T-helper 2 cell (primary cell): ENCODE measurements at places on chromosomes 1 and 21.

GRCh38 chr1:230464671-230465070 lies 38.5 kb upstream of the PGBD5 start:
- no peak for DNase-seq

DNA sequence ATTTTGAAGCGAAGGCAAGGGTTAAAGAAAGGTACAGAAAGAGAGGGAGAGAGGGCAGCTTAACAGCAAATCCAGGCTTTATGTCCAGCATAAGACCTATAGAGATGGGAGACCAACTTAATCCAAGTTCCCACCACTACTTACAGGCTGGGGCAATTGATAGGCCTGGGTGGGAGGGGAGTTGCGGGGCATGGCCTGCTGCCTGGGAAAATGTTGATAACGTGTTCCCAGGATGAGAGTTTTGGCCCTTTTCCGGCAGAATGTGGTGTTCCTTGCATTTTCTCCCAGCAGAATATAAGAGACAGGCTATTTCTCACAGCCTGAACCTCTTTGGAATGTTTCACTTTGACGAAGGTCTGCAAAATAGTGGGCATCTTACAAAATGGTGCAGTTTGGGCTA lies 34.9 kb upstream of the PLA2G5 start:
- no peak for DNase-seq

DNA sequence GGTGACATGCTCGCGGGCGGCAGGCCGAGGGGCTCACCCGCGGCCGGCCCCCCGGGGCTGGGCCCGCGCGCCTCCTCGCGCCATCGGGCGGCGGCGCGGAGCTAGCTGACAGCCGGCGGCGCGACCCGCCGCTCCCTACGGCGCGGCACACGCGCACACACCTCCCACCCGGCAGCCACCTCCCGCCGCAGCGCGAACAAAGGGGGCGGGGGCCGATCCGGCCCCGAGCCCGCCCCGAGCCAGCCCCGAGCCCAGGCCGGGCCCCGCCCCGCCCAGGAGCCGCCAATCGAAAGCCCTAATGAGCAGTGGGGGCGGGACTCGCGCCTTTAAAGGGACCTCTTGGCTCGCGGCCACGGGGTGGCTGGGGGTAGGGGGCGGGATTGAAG lies at the start of gene KIF21B:
TSS of gene KIF21B (minus strand) at position 198 of the 386 bp plus-strand sequence. CDS start 331 bp downstream, outside the sequence.
- DNase-seq = peak; percentile 87

DNA sequence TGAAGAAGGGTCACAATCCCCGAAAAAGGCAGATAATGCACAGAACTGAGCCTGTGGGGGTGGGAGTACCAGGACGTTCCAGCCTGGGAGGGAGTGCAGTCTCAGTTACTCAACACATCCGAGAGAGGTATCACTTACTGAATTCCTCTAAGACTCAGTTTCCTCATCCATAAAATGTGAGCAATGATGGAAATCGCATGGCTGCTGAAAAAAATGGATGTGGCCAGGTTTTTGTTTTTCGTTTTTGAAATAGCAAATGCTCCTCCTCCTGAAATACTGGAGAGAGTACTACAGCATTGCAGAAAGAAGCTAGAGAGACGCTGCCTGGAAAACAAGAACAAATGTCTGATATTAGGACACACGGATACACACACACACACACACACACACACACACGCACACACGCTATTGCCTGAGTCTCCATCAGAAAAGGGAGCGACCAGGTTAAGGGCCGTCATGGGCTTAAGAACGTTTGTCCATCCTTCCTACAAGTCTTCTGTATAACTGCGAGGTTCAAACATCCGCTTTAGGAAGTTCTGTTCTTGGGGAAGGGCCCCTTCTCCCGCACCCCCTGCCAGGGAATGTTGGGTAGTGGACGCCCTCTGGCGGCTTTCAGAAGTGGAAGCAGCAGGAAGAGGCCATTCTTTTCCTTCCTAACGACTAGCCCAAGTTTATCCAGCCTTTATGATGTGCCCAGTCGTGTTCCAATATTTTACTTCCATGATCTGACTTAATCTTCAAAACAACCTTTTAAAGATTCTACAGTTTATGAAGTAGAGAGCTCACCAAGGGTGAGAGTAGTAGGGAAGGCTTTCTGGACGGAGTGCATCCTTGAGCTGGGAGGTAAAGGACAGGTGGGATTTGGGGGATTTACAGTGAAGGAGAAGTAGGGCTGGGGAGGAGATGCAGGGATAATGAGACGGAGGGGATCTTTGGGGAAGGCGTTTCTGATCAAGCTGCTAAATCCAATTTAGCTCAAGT lies 699 bp upstream of the NES start:
- DNase-seq = no peak

DNA sequence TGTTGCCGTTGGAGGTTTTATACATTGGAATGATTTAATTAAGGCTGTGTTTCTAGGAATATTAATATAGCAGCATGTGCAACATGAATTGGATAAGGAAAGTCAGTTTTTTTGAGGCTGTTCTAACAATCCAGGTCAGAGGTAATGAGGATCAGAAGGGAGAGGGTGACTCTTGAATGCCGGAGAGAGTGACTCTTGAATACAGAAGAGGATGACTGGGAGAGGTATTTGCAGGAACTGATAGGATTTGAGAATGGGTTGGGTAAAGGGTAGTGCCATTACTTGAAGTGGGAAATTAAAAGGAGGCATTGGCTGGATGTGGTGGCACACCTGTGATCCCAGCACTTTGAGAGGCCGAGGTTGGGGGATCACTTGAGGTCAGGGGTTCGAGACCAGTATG lies 55.6 kb upstream of the MACF1 start:
- DNase-seq = no peak

DNA sequence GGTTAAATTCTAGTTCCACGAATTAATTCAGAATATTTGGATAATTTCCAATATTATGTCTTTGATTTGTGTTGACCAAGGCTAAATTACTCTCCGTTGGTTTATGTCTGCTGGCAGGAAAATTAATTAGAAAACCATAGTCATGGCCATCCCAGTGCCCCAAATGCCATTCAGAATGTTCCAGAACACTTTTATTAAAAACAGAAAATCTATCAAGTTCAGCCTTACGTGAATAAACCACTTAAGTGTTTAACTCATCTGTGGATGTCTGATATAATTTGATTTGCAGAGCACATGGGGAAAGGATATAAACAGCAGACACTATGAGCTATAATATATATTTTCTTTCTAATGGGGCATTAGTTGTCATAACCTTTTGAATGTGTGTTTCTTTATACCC lies 480.7 kb downstream of the MRPL39 start:
- no peak for DNase-seq

DNA sequence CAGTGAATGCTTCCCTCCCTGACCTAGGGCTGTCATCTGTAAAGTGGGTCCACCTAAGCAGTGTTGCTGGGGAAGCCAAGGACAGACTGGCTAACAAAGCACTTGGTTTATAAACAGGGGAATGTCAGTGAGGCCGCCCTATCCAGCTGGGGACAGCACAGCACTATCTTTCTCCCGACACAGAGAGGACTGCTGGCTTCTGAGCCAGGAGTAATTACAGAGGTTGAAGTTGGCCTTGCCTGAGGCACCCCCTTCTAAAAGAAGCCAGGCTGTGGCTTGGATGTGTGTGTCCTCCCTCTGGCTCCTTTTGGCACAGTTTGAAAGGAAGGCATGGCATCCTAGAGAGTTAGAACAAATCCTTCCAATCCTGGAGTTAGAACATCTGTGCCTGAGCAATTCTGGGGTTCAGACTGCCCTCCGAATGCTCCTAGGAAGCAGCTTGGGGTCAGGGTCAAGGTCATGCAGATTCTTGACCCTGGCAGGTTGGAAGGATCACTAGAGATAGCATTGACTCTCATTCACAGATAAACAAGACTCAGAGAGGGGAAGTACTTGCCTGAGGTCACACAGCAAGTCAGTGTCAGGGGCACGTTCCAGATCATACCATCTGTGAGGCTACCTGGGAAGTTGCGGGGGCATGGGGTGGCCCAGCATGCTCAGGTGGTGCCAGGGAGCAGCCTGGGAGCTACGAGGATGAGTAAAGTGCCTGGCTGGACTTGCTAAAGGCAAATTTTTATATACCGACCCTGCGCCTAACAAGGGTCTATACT lies 1.3 kb upstream of the LDLRAP1 start:
- no peak for DNase-seq

DNA sequence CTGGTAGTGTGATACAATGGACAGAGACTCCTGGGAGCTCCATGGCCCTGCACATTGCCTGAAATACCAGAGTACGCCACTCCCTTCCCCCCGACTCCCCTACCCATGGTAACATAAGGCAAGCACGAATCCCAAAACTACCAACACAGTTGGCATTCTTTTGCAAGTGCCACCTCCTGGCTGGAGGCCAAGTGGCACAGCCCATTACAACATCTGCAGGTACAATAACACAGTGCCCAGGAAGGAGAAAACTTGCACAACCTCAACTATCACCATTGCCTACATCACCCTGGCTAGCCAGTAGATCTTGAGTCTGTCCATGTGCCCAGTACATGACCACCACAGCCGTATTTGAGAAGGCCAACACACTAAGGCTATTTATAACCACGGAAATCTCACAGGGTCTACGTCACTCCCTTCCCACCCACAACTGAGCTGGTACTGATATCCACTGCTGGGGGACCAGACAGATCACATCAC lies 11.7 kb downstream of the ADAMTS1 start:
- DNase-seq = no peak

- no peak for DNase-seq
Measured at GRCh38 chr1:59359325-59359724, 62.4 kb downstream of the FGGY start.

DNA sequence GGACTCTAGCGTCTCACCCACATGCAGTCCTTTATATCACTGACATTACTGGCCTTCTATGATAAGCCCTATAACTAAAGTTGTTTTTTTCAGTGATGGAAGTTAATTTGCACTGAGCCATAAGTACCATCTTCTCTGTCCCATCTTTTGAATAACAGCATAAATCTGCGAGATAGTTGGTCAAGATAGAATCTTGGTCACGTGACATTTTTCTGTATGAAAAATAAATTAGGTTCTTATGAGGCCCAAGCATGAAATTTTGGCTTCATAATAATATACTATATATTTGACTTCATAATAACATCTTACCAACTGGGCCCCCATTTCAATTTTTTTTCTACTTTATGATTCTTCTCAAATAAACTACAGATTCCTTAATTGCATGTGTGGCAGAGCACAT lies 285.5 kb downstream of the KCNH1 start:
- no peak for DNase-seq

DNA sequence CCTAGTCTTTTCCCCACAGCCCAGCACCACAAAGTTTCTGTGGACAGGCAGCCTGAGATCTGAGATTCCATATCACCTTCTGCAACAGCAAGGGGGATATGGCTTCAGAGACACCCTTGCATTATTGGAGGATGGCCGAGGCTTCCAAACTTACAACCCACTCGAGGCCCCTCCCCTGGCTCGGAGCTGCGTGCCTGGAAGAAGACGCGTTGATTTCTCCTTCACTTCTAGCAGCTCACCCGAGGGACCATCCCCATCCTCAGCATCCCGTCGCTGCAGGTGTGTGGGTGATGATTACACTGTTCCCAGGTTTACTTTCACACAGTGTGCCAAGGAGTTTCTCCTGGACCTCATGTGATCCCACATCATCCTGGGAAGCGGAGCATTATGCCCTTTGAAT lies 277.9 kb downstream of the MATN1 start:
- no peak for DNase-seq

DNA sequence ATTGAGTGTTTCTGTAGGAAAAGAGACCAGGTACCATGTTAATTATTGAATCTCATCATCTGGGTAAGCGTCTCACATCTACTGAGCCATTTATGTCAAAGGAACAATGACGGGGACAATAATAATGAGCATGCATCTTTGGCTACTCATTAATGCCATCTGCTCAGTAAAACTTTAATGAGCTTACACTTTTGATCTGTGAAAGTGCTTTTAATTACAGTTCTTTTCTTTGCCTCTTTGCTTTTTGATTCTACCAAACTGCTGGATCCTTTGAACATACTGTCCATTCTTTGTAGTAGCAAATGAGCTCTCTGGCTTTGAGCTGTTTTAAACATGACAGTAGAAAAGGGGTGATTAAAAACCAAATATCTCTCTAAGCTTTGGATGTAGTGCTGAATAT lies 181.2 kb upstream of the IVNS1ABP start:
- DNase-seq = no peak

- DNase-seq = peak; percentile 99
Measured at GRCh38 chr1:198681831-198682759, 43.3 kb downstream of the PTPRC start.

DNA sequence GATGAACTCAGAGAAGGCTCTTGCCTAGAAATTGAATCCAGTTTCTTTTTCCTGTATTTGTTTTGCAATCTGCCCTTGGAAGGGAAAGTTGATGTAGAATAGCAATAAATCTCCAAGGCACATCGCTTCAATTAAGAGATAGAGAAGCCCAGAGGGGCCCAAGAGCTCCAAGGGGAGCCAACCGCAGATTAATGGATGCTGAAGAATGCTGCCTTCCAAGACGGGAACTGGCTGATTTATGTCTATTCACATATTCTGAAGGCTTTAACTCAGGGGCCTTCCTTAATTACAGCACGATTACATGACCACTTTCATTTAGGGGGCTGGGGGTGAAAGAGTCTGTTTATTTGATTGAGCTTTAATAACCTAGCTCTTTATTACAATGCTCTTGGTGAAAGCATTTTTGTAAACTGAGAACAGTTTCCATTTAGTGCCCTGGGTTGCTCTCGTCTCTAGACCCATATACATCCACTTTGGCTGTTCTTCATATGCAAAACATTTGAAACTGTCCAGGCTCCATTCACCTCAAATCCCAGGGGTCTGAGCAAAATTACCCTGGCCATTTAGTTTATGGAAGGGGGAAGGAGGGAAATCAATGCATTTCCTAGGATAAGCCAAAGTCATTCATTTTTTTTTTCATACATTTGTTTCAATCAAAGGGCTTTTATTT lies 87.4 kb upstream of the CLDN14 start:
- DNase-seq = no peak

DNA sequence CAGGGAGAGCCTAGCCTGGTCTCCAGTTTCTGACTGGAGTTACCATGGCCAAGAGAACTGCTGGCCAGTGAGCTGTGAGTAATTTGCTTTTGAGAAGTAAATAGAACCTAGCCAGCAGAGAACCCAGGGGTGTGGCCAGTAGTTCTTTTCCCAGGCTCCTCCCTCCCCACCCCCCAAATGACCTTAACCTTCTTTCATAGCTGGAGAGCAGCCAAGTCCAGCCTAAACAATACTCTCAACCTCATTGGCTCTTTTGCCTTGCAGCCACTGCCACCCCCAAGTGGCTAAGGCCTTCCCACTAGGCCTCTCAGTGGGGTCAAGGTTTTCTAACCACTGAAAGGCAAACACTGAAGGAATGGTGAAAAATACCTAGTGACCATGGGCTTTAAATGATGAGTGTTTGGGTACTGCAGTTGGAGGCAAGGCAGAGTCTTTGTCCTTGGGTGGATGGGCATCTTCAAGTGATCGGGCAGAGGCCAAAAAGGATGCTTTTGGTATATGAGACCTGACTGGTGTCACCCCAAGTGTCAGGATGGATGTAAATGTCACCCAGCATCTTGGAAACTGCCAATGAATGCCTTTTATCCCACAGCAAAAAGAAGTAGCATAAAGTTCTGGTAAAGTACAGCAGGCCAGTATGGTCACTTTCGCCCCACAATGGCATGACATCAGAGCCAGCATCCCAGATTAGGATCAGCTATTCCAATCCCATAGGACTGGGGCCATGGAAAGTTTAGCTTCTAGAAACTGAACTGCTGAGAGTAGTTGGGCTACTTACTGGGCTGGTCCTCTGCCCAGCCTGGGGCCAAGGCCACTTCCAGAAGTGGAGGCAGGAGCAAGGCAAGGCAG lies 3.5 kb upstream of the PIGV start:
- no peak for DNase-seq

GRCh38 chr21:19683492-19683891 lies 1279.9 kb upstream of the TMPRSS15 start:
- no peak for DNase-seq
